K562 (cell line): ENCODE measurements at places on chromosomes 6 and 20.

DNA sequence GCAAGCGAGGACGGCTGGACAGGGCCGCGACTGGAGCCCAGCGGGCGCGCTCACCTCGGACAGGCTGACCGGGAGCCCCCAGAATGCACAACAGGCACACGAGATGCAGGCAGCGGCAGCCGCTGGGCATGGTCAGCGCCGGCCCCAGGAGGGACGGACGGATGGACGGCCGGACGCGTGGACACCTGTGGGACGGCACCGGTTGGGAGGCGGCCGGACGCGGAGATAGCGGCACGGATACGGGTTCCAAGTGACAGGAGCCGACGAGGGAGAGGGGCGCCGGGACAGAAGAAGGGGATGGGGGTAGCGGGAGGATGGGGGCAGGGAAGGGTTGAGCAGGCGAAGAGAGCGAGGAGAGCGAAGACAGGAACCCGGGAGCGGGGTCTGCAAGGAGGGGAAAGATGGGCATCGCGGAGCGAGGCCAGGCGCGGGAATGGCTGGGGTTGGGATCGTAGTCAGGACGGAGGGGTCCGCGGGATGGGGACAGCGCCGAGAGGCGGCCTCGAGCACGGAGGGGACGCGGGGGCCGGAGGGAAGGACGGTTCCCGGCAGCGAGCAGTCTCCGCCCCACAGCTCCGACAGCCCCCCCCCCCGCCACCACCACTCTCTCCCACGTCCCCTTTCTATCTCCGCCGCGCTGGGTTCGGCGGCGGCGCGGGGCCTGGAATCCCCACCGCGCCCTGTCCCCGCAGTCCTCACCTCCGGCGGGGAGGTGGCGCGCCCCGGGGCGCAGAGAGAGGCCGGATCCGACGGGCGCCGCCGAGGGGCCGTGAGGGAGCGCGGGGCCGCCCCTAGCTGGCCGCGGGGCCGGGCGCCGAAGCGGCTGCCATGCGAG lies 435 bp downstream of the DLK2 start:
- peak; percentile 89 for DNase-seq

DNA sequence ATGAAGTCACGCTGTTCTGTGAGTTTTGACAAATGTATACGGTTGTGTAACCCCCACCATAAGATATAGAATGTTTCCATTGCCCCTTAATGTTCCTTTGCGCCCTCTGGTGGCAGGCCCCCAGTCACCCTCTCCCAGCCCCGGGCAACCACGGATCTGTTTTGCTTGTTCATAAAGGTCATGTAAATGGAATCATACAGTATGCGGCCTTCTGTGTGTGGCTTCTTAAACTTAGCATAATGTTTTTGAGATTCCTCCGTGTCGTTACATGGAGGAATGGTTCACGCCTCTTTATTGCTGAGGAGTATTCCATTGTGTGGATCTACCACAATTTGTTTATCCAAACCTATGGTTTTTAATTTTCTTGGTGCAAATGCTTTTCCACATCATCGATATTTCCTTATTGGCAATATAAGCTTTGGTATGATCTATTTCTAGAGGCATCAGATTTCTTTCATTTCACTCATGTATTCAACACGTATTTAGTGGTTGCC lies 28.4 kb downstream of the LYRM2 start:
- DNase-seq: peak; percentile 74

DNA sequence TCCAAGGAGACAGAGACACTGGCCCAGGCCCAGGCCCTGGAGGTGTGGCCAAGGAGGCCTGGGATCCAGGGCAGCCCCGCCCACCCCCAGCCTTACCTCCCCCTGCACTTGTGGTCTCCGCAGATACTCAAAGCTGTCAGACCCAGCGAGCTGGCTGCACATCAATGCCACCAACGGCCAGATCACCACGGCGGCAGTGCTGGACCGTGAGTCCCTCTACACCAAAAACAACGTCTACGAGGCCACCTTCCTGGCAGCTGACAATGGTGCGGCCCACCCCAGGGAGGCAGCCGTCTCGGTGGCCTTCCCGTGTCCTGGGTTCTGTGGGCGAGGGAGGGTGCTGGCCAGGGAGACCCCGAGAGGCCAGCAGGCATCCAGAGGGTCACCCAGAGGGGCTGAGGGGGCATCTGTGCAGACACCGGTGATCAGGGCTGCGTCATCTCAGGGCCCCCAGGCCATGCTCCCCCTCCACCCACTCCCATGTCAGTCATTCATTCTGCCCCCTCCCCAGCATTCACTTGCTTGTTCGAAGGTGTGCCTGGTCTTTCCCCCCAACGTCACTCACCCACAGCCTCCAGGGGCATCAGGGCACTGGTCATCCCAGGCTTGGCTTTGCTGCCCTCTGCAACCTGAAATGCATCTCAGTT lies 141.3 kb downstream of the TAF4 start:
- DNase-seq: no peak

DNA sequence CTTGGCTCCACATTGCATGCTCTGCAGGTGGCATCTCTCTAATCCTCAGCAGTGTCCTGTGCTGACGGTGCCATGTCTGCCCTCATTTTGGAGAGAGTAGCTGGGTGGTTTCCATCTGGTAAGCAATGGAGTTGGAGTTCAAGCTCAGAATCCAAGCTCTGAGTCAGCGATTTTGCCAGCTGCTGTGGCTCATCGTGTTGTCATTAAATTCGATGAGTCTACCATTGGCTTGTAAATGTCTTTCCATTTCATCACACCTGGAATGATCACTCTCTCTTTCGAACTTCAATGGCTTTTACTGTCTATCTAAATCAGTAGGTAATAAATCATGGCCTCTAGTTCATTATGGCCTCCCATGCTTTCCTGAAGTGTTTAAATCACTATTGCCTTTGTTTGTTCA lies 378.5 kb upstream of the TSHZ2 start:
- no peak for DNase-seq

GRCh38 chr6:125544819-125545218 lies 204.6 kb upstream of the HEY2 start:
- no peak for DNase-seq

DNA sequence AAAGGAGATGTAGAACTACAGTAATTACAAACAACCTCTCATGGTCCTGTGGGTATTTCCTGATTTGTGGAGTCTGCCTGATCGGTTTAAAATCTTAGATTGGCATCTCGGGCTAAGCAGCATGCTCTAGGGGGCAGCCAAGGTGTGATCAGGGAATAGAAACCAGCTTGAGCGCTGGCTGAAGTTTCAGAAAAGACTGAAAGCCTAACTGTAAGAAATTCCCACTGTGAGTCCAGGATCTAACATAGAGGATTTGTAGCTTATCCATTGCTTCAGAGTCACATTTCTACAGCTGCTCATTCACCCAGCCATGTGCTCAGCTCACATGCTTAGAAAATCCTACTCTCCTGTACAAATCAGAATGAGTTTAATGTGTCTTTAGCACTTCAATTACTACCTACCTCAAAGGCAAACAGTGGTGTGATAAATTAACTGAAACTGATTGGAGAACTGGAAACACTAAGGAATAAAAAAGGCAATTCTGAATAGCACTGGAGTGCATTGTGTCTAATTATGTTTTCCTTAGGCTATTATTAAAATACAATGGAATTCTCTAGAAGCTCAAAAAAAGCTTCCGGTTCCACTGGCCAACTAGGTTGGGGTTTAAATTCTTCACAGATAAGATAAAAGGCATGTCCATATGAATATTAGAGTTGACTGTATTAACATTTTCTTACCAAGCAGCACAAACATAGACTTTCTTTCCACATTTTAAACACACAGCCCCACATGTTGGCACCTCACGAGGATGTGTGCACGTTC lies 73.8 kb upstream of the MPC1 start:
- DNase-seq: no peak

- no peak for DNase-seq
Measured at GRCh38 chr20:8808202-8808535, 260.7 kb upstream of the PLCB4 start.

DNA sequence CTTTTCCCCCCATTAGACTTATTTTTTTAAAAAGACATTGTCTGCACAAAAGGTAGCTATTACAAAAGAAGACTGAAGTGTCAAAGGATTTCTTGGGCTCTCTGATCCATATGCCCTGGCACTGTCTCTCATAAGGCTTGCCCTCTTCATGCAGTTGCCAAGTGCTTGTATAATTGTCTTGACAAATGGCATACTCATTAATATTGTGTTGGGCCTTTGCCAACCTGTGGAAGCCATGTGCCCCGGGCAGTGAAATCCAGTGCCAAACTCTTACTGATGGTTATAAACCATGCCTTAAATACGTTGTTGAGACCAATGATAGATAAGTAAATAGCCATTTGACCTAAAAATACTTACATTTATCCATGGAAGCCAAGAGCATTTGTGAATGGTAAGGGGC lies 98.1 kb downstream of the FARS2 start:
- DNase-seq: no peak

DNA sequence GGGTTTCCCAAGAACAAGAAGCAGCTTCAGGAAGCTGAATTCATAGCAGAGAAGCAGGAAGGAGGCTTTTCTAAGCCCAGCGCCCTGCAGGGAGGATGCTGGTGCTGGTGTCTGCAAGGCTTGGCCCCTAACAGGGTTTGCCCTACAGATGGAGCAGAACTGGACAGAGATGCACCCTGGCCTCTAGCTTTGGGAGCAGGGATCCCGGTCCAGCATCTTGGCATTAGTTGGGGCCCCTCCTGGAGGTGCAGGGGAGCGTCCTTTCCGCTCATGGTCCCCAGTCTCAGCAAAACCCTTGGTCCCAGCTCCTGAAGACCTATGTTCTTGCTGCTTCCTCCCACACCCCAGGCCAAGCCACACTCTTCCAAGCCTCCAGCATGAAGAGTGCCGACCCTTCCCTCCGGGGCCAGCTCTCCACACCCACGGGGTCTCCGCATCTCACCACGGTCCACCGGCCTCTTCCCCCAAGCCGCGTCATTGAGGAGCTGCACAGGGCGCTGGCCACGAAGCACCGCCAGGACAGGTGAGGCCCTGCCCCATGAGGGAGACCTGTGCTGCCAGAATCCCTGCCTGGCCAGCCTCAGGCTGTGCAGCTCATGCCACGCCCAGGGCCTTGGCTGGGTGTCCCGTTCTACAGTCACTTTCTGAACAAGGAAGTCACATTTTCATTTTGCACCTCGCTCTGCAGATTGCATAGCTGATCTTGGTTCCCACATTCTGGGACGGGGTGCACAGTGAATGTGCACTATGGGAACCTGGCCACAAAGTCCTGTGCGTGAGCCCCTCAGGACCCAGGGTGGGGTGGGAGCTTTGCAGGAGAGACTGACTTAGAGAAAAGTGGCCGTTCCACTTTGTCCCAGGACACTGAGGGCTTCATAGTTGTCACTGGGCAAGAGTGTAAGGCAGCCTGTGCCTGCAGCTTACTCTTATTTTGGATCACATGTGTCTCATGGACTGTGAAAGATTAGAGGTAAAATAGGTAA lies 160.2 kb downstream of the SYCP2 start:
- DNase-seq: no peak

DNA sequence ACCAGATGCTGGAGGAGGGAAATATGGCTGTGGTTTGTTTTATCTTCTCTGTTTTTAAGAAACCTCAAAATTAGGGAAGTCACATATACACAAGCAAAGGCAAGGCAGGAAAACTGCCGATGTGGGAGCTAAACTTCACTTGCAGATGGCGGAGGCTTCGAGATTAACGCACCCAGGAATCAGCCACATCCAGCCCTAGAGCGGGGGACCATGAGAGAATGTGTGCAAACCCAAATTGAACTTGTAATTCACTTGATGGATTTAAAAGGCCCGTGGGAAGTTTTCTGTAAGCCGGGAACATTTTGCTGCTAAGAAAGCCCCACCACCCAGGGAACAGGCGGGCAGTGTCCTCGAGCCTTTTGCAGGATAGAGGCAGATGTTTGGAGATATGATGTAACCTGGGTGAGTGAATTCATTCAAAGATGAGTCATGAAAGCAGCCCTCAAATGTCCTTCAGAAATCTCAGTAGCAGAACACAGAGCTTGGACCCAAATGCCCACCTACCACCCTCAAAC lies 39.9 kb downstream of the PREX1 start:
- DNase-seq: peak; percentile 28

DNA sequence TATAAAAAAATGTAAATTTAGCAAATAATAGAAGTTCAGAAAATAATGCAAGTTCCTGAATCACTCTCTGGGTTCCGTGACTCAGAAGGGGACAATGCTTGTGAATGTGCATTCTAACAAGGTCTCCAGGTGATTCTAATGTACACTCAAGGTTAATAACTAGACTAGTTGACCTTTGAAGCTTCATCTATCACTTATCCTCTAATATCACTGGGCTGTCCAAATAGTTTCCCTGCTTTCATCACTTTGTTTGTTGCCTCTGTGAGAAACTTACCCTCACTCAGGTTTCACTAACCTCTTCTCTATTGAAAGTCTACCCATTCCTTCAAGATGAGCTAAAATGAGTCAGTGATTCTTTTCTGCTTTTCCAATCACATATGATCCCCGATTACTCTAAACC lies 189.0 kb downstream of the BTBD9 start:
- DNase-seq: no peak

DNA sequence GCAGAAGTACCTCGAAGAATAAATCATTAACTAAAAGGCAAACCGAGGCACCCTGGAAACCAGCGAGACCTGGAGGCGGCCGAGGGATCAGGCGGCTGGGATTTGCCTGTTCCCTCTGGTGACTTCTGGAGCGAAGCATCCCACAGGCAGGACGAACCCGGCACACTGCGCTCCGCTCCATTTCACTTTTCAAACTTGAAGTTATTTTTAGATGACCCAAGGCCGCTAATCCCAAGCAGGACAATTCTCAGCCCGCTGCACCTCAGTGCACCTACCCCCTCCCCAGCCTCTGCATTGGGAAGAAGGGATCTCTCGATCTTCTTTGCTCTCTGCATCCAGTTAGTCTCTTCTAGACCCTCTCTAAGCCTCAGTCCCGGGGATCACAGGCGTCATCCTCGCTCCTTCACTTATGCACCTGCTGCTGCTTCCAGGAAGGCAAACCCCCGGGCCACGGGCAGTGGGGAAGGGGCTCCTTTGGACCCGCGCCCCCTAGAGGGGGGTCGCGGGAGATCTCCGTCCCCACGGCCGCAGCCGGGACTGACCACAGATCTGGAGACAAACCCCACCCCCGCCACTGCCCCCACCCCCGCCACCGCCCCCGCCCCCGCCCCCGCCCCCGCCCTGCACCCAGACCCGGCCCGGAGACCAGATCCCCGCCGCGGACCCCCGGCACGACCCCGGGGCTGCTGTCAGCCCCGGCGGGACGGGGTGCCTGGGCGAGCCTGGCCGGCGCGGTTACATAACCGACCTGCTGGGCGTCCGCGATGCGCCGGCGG lies 636 bp downstream of the RCAN2 start:
- DNase-seq: peak; percentile 36

DNA sequence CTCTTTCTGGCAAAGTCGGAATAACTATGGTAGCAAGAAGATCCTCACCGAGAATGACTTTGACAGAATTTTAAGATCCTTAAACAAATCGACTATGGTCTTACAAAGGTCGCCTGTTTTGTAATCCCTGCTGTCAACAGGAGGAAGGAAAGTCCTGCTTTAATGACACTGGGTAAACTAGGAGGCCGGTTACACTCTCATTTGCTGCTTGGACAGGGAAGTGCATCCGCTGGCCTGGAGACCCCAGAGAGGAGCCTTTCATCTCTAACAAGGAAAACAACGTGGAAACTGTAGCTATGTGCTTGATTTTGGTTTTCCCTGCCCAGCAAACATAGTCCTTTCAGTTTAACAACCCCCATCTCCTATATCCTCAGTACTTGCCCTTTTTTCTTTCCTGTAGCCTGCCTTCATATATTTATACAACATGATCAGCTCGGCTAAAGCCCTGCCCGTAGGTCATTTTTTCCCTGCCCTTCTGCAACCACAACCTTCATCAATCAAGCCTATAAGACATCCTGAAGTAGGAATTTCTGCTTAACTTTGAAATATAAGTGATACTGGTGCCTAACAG lies 97.2 kb upstream of the RIN2 start:
- no peak for DNase-seq

GRCh38 chr6:162478192-162478671 lies 249.3 kb downstream of the PRKN start:
- DNase-seq: no peak

- peak; percentile 83 for DNase-seq
Measured at GRCh38 chr6:108557494-108558371, 3.0 kb upstream of the FOXO3 start.
